ENCODE measurements at places on chromosomes 6 and 20. TPM values are rescaled to one million over a fixed set of nuclear protein-coding genes. Genes with fewer than 3 reads are reported as not detected.

- H3K4me3 ChIP-seq = no peak overlapping the region
- no peak overlapping the region for H3K27ac ChIP-seq
- DNase-seq = peak; percentile 81
- 0 out of 2 replicates have a peak, but pooled peaks cover 4% of the 10 kb centered on the region for H3K36me3 ChIP-seq
- peaks cover 18% of the 10 kb centered on the region for H3K4me1 ChIP-seq
Measured at GRCh38 chr20:31569163-31570020, 35.7 kb upstream of the ID1 start.

DNA sequence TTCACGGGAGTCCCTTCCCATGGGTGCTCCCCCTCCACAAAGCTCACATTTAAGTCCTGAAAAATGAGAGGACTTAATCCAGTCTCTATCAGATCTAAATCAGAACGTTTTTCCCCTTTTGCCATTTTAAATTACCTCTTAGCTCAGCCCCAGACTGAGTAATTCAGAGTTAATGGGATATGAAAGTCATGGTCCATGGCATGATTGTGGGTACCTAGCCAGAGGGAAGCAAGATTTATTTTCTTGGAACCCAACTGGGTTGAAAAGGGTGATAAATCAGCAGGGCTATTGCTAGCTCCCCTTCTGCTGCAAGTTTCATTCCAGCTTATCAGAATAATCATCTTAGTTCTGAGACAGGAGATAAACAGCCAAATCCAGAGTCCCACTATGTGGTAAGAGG is 320.2 kb upstream of the CHD6 start:
- H3K27me3 ChIP-seq = no peaks in the 10 kb centered on the region
- H3K4me3 ChIP-seq = no peak overlapping the region
- H3K27ac ChIP-seq = no peak overlapping the region

DNA sequence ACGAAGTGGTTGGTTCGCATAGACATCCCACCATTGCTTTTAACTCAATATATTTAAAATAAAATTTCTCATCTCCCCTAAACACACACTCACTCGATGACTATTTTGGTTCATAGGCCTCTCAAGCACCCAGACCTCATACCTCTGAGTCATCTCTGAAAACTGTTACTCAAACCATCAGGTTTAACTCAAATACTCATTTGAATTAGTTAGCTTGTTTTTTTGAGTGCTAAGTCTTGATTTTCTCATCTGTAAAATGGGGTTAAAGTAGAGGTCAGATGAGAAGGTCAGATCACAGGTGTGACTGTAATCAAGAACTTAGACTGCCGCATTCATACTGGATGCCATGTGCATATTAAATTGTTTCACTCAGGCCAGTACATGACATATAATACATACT is 243.9 kb upstream of the TENT5A start:
- DNase-seq = no peak
- no peaks in the 10 kb centered on the region for H3K36me3 ChIP-seq
- H3K4me1 ChIP-seq = no peaks in the 10 kb centered on the region
- no peaks in the 10 kb centered on the region for H3K27me3 ChIP-seq
- H3K27ac ChIP-seq = no peak overlapping the region

- H3K36me3 ChIP-seq = no peaks in the 10 kb centered on the region
- H3K4me1 ChIP-seq = no peaks in the 10 kb centered on the region
- no peaks in the 10 kb centered on the region for H3K27me3 ChIP-seq
- H3K4me3 ChIP-seq = no peak overlapping the region
- no peak for DNase-seq
Measured at GRCh38 chr6:170049641-170050561, 241.0 kb downstream of the DLL1 start.

DNA sequence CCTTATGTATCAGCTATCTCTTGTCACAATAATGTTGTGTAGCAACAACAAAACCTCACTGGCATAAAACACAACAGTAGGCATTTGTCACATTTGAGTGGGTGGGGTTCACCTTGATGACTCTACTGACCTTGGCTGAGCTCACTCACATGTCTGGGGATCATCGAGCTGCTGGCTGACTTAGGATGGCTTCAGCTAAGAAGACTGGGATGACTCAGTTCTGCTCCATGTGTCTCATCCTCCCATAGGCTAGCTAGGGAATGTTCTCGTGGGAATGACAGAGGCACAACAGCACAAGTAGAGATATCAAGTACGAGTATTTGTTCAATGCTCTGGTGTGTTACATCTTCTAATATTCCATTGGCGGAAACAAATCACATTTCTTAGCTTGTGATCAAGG is 167.9 kb downstream of the PLCB1 start:
- H3K36me3 ChIP-seq = no peaks in the 10 kb centered on the region
- no peak overlapping the region for H3K27ac ChIP-seq
- no peaks in the 10 kb centered on the region for H3K27me3 ChIP-seq

DNA sequence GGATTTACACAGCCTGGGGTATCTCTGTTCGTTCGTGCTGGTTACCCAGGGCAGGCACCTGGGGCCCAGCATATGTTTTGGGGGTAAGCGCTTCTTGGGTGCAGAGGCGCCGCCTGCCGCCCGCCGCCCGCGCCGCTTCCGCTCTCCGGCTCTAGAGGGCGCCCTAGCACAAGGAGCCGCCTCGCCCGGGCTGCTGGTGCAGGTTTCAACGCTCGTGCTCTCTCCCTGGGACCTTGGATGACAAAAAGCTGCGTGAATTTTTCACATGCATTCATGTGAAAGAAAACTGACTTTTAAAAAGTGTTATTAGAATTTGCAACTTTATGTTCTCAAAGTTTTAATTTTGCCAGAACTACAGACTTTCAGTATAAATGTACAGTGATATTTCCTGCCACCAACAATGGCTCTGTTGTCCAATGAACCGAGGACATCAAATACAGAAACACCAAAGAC is 32.5 kb downstream of the PRR18 start:
- peaks cover 17% of the 10 kb centered on the region for H3K4me1 ChIP-seq
- H3K36me3 ChIP-seq = no peaks in the 10 kb centered on the region
- H3K4me3 ChIP-seq = no peak overlapping the region
- H3K27me3 ChIP-seq = no peaks in the 10 kb centered on the region
- no peak overlapping the region for H3K27ac ChIP-seq
- DNase-seq = peak; percentile 93

- no peak overlapping the region for H3K4me3 ChIP-seq
- no peaks in the 10 kb centered on the region for H3K36me3 ChIP-seq
- H3K27ac ChIP-seq = no peak overlapping the region
- H3K27me3 ChIP-seq = no peaks in the 10 kb centered on the region
- H3K4me1 ChIP-seq = no peaks in the 10 kb centered on the region
- DNase-seq = peak; percentile 46
Measured at GRCh38 chr6:143592335-143592734, 80.8 kb upstream of the FUCA2 start.

DNA sequence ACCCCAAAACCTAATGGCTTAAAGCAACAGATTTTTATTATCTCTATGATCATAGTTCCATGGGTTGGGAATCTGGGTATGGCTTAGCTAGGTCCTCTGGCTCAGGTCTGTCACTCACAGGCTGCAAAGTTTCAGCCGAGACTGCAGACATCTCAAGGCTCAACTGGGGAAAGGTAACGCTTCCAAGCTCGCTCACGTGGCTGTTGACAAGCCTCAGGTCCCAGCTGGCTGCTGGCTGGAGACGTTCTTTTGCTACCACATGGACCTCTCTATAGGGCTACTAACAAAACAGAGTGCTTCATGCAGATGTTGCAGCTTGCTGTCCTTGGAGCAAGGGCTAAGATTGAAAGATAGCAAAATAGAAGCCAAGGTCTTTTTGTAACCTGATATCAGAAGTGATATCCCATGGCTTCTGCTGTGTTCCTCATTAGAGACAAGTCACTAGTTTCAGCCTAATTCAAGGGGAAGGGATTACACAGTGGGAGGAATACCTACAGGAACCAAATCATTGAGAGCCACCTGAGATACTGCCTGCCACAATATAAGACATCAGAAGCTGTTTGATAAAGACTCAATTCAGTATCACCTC is 6.6 kb downstream of the HTR1E start:
- H3K4me3 ChIP-seq = no peak overlapping the region
- H3K36me3 ChIP-seq = no peaks in the 10 kb centered on the region
- no peaks in the 10 kb centered on the region for H3K4me1 ChIP-seq
- H3K27me3 ChIP-seq = no peaks in the 10 kb centered on the region
- DNase-seq = no peak

DNA sequence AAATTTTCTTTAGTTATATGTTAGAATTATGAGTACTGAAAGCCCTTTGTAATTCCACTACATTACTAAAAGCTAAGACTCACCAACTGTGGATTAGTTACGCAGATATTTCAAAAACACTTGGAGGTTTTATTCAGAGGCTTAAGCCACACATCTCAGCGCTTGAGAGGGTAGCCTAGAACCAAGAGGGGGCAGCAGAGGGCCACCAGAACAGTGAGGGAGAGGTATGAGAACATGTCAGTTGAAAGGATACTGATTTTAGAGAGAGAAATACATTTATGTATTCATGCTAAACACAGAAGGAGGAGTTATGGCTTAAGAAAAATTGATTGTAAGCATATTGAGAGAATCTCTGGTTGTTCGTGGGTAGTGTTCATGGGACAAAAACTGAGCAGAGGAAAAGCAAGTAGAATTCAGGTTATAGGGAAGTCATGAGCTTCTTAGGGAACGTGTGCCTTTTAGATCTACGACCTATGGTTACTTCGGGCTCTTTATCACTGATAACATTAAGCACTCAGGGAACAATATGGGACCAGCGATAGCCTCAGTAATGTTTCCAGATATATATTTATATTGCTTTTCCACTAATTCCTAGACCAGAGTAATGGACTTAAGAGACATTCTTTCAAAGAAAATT is 20.4 kb upstream of the SERINC1 start:
- no peaks in the 10 kb centered on the region for H3K27me3 ChIP-seq
- H3K36me3 ChIP-seq = no peaks in the 10 kb centered on the region
- H3K27ac ChIP-seq = no peak overlapping the region
- no peak overlapping the region for H3K4me3 ChIP-seq
- no peaks in the 10 kb centered on the region for H3K4me1 ChIP-seq

NKAIN2 gene
- total RNA-seq = not detected

All from Karpas-422 (cell line).